ENCODE measurements at places on chromosomes 7 and 10.

DNA sequence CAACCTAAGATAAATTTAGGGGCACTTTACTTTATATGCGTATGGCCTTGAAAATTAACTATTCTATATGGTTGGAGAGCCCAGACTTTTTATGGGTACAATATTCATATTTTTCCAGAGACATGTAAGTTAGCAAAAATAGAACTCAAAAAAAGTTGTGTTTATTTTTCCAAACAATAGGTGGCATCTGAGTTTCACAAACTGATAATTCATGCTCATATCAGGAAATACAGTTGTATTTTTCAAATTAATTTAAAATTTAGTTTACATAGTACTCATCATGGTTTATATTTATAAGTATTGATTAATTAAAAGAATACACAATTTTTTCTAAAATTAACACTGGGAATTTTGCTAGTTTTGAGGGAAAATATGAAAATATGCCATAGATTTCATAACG lies 34.6 kb downstream of the ANKRD7 start:
- no peak for DNase-seq

DNA sequence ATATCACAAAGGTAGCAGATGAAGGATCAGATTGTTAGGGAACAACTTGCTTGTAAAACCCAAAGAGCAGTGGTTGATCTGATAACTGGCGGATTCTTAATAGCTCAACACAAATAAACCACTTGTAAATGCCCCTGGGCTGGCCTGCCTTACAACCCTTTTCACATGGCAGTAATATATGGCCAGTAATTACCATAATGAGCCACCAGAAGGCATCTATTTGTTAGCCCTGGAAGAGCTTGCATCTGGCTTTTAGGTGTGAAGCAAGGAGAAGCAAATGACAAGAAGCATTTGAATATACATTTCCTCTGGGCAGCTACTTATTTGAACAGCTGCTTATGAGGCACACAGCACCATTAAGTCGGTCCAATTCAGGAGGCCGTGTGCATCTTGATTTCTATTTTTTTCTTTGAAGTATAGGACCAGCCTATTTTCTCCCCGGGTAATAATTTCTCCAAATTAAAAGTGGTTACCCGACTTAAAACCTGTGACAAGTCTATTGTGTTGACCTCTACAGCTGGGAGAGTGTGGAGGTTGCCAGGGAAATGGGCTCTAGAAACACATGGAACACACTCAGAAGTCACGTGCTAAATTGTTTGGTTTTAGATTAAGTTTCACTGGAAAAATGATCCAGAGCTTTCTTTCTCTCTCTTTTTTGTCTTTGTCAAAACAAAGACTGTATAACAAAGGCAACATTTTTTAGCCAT lies 113.4 kb downstream of the SEM1 start:
- no peak for DNase-seq

DNA sequence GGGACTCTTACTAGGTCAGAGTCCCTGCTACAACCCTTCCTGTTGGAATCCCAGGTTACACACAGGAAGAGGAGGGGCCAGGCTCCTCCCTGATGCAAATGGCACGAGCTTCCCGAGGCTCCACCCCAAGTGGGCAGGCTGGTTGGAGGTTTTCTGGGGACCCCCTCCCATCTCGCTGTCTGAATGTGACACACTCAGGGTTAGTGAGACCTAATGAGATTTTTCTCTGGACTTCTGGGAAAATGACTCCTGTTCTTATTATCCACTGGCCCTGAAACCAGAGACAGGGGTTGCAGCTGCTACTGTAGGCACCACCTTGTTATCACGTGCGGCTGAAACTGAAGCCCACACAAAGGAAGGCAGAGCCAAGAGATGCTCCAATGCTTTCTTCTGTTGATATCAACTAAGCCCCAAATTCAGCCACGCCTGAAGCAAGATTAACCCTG lies 103.3 kb downstream of the FAM107B start:
- DNase-seq = no peak

- no peak for DNase-seq
These were observed 60.7 kb downstream of the R3HCC1L start for GRCh38 chr10:98195120-98195519.

DNA sequence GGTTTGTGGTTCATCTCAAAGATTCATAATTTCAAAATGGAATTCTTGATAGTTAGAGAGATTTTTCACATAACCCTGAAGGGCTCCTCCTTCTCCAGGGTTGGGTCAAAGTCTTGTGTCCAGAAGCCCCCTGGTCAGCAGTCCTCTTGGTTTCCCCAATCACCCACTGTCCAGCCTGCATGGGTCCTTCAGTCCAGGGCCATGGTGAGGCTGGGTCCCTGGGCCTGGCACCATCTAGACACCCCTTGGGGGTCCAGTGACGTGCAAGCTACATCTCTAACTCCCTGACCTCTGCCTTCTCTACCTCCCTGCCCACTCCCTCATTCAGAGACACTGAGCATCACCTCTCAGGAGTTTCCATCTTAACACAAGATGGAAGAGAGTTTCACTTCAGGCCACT lies 26.1 kb downstream of the ANXA8 start:
- DNase-seq = no peak

- no peak for DNase-seq
These were observed 27.9 kb upstream of the HNRNPH3 start for GRCh38 chr10:68303849-68304412.

DNA sequence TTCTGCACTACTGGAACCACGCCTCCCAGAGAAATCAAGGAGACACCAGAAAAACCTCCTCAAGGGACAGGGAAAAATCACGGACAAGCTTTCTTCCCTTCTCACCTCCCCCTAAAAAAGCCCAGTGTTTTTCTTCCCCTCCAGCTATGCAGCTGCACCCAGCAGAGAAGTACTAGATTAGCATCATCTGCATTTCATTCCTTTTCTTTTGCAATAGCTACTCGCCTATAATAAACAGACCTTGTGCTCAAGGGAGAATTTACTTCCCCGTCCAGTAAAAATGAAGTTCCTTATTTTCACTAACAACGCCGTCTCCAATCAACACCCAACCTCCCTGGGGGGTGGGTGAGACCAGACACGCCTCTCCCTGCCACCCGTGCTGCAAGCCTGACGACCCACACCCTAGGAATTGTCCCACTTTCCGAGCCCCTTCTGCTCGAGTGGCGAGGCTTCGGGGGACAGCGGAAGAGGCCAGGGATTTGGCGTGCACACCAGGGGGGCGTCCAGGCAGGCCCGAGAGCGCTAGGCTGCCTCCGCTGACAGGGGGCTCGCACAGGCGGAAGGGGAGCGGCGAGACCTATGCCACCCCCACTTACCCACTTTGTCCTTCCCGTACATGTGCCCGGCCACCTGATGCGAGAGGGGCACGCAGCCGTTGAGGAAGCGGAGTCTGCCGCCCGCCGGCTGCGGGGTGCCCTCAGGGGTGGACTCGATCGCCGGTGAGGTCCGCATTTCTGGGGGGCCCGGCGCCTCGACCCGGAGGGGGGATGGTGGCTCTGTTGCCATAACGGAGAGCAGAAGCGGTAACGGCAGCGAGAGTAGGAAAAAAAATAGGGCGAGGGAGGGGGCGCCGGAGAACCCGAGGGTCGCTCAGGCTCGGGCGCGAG lies 625 bp downstream of the IPMK start:
- peak; percentile 19 for DNase-seq

DNA sequence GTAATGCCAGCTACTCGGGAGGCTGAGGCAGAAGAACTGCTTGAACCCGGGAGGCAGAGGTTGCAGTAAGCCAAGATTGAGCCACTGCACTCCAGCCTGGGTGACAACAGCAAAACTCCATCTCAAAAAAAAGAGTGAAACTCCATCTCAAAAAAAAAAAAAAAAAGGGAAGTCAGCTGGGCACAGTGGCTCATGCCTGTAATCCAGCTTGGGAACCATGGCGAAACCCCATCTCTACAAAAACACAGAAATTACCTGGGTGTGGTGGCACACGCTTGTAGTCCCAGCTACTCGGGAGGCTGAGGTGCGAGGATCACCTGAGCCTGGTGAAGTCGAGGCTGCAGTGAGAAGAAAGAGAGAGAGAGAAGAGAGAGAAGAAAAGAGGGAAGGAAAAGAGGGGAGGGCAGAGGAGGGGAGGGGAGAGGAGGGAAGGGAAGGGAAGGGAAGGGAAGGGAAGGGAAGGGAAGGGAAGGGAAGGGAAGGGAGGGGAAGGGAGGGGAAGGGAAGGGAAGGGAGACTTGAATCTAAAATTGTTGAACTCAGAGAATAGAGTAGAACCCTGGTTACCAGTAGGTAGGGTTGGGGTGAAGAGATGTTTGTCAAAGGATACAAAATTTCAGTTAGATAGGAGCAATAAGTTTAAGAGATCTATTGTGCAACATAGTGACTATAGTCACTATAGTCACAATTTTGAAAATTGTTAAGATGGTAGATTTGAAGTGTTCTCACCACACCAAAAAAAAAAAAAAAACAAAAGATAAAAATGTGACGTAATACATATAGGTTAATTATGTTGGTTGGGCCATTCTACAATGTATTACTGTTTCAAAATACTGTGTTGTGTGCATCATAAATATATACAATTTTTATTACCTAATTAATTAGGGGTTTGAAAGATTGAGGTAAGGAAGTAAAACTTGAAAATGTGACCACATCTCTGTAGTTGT lies 2.5 kb downstream of the SLC16A9 start:
- no peak for DNase-seq

DNA sequence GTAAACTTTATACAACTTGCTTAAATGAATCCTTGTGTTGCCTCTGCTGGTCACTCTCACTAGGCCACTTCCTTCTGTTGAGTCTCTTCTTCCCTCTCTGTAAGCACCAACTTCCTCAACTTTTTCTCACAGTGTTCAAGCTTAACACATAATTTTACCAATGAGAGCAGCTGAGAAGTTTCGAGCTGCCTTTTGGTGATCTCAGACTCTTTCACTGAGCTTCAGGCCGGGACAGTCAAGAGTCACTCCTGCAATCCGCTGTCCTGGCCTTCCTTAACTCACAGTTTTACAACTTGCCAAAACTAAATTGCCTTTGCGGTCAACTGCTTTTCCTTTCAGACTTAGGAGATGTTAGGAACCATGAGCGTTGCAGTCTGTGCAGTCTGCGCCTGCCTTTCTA lies 47.4 kb downstream of the PRPF18 start:
- no peak for DNase-seq

- DNase-seq = no peak
These were observed 11.7 kb upstream of the SLF2 start for GRCh38 chr10:100901051-100901450.

GRCh38 chr7:65554-65953 lies 126.8 kb upstream of the FAM20C start:
- no peak for DNase-seq
